ENCODE measurements at places on chromosomes 12 and 14.

GRCh38 chr12:2876431-2877046 lies 435 bp downstream of the FOXM1 start:
- DNase-seq, result no peak

DNA sequence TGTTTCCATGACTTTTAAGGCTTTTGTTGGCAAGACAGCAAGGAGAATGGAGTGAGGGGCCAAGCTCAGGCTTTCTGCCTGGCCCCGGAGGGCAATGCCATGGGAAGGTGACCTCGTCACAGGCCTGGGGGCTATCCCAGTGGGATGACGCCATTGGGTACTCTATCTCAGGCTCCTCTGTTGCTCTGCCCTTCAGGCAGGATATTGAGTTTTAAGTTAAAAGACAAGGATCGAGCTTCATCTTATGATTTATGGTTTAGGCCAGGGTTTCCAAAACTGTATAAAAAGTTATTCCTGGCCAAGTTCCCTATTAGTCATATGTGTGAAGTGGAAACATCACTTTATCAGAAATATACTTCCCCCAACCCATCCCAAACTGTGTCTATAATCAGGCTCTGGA lies 127.7 kb downstream of the ZFP36L1 start:
- DNase-seq, result no peak

GRCh38 chr12:53061404-53062010 lies 11.6 kb downstream of the TNS2 start:
- no peak for DNase-seq

DNA sequence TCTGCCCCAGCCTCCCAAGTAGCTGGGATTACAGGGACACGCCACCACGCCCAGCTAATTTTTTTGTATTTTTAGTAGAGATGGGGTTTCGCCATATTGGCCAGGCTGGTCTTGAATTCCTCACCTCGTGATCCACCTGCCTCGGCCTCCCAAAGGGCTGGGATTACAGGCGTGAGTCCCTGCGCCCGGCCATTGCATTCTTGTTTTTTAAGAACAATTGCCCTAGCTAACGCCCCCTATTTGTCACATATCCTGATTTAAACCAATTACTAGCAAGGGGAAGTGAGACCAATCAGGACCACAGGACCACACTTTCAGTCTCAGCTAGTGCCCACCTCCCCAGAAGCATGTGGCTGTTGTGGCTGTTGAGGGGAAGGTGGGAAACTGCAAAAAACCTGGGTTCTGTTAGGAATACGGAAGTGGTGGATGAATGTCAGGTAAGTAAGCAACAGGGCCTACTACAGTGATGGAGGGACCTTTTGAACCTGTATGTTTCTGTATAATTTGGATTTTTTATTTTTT lies 37.8 kb upstream of the NFYB start:
- DNase-seq, result no peak

GRCh38 chr12:52575948-52576347 lies 2.3 kb upstream of the KRT74 start:
- no peak for DNase-seq

GRCh38 chr14:69242311-69243224 lies 17.4 kb upstream of the GALNT16 start:
- DNase-seq, result peak; percentile 26

GRCh38 chr14:63896278-63896720 lies 43.5 kb downstream of the SYNE2 start:
- peak; percentile 97 for DNase-seq

DNA sequence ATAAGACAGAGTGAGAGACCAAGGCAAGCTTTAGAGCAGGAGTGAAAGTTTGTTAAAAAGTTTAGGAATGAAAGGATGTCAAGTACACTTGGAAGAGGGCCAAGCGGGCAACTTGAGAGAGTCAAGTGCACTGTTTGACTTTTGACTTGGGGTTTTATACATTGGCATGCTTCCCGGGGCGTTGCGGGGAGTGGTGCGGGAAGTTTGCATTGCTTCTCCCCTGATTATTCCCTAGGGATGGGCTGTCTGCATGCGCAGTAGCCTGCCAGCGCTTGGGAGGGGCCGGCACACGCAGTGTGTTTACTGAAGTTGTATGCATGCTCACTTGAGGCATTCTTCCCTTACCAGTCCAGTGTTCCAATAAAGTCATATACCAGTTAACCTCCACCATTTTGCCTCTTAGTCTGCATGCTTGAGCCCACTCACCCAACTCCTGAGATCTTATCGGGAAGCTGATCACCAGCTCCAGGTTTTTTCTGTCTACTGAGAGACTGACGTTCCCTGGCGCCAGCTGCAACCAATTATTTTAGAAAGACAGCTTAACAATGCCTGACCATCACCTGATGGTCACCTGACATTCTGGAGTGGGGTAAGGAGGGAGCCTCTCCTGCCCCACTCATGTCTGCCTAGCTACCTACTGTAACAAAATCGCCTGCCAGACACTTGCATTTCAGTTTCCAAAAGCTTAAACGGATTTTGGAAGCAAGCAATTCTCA lies 53.2 kb downstream of the DACT1 start:
- no peak for DNase-seq

- no peak for DNase-seq
Observed at GRCh38 chr14:74685921-74686678, 26.8 kb downstream of the AREL1 start.

DNA sequence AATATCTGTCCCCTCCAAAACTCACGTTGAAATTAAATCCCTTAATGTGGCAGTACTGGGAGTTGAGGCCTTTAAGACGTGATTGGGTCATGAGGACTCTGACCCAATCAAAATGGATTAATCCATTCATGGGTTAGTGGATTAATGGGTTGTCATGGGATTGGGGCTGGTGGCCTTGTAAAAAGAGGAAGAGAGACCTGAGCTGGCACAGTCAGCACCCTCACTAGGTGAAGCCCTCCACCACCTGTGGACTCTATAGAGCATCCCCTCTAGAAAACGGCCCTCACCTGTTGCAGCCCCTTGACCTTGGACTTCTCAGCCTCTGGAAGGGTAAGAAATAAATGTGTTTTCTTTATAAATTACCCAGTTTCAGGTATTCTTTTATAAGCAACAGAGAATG lies 53.0 kb downstream of the SPRING1 start:
- DNase-seq, result no peak

GRCh38 chr12:75974323-75975187 lies 57.0 kb downstream of the PHLDA1 start:
- no peak for DNase-seq

DNA sequence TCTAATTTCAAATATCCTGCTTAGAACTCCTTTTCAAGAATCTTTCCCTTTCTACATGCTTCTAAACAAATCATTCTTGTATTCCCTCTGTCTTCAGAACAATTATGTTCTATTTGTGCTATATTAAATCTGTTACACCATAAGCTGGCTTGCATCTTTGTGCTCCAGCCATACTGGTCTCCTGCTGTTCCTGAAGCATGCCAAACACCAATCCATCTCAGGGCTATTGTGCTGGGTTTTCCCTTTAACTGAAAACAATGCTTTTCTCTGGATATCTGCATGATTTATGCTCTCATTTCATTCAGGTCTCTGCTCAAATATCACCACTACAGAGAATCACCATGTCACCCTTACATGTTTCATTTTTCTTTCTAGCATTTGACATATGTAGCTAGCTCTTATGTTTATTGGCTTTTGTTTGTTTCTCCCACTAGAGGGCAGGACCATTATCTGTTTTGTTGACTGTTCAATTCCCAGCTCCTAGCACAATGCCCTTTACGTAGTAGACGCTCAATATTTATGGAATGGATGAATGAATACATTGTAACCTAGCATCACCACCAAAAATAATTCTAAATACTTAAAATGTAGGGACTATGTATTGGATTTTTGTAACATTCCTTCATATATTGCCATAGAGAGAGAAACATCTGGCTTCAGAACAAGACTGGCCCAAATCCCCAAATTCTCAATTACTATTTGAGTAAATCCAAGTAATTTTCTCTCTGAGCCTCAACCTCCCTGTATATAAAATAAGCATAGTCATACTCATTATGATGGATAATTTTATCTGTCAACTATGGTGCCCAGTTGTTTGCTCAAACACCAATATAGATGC lies 302.0 kb upstream of the SYT1 start:
- no peak for DNase-seq

- DNase-seq, result no peak
Observed at GRCh38 chr14:76643887-76644286, 117.4 kb upstream of the VASH1 start.

GRCh38 chr12:108966378-108967151 lies 54.3 kb downstream of the SVOP start:
- DNase-seq, result no peak

DNA sequence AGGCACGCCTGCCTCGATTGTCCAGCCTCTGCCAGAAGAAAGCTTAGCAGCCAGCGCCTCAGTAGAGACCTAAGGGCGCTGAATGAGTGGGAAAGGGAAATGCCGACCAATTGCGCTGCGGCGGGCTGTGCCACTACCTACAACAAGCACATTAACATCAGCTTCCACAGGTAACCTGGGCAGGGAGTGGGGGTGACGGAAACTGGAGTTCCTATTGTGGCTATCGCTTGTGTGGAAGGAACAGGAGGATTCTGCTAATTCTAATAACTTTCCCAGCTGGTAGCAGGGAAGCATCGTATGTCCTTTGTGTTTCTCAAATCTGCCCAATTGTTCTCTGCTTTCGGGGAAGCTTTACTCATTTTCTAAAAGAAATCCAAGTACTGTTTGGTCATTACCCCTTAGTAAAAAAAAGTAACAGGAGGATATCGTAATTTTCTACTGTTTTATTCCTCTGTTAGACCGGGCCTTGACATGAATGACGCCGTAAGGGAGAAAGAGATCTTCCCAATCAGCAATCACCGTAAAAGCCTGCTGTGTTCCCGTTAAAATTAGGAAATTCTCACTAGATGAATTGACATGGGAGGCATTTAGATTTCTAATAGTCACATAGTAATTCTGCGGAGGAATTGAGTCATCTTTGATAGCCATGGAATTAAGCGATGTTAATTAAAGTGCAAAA lies 449 bp downstream of the THAP2 start:
- DNase-seq, result no peak

DNA sequence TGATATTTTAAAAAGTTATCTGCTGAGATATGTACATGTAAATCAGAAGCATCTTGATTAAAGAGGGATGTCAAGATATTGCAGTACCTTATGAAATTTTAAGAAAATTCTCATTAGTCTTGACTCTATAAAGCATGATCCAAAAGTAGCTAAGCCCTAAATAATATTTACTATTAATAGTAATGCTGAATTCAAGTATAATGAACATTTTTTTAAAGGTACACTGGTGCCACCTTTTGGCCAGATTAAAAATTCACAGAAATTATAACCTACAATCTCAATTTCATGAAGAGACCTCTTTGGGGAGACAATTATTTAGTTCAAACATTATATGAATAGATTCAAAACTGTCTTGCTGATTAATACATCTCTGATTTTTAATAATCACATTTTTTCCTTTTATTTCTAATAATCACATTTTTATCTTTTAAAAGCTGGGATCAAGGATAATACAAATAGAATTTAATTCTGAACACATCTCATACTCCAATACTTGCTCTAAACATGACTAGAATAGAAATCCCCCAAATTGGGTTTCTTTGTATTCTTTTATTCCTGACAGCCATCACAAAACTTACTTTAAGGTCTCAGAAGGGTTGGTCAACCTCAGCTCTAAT lies 13.4 kb downstream of the AKAP5 start:
- DNase-seq, result no peak

DNA sequence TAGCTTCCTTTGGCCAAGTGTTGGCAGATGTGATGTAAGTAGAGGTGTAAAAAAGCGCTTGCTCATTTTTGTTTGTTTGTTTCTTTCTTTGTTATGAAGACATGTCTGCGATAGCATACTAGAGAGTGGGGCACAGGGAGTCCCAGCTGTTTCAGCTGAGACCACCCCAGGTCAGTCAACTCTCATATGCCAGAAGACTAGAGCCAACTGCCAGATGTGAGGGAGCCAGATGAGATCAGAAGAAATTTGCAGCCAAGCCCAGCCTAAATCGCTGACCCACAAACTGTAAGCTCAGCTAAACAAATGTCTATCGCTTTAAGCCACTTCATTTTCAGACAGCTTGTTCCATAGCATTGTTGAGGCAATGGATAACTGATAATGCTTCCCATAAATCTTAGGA lies 397.1 kb downstream of the APAF1 start:
- DNase-seq, result no peak

- no peak for DNase-seq
Observed at GRCh38 chr14:22300646-22301045, 288.4 kb downstream of the DAD1 start.

DNA sequence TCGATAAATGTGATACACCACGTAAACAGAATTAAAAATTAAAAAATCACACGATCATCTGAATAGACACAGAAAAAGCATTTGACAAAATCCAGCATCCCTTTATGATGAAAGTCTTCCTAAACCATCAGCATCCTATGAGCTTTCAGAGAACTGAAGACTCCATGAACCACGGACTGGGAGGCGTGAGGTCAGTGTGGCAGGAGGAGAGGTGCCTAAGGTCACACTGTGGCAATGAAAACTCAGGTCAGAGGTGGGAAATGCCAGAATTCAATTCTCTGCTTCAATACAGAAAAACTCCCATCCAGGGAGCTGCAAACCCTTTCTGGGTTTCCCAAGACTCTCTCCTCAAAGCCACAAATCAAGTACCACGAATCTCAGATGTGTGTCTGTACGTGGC lies 51.6 kb downstream of the KDM2B start:
- DNase-seq, result no peak

GRCh38 chr12:131525795-131526508 lies 184.9 kb upstream of the SFSWAP start:
- DNase-seq, result no peak

GRCh38 chr12:52493172-52493571 lies at the start of gene KRT6A:
Gene KRT6A, minus strand, starts transcription at chr12:52493257. Its CDS starts 69 bp downstream, at chr12:52493188.
- DNase-seq, result no peak

DNA sequence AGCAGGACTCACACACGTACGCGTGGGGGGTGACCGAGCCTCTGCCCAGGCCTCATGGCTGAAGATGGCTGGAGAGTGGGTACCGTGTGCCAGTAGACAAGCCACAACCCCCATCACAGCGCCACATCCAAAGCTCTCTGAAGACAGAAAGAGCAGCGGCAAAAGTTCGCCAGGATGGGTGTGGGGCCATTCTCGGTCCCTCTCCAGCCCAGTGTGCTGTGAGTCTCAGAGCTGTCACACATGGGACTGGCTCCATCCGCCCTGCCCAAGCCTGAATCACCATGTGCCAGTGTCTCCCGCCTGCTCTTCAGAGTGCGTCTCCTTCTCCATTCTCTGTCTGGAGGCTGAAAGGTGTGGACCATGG lies 5.7 kb downstream of the TMEM179 start:
- no peak for DNase-seq

DNA sequence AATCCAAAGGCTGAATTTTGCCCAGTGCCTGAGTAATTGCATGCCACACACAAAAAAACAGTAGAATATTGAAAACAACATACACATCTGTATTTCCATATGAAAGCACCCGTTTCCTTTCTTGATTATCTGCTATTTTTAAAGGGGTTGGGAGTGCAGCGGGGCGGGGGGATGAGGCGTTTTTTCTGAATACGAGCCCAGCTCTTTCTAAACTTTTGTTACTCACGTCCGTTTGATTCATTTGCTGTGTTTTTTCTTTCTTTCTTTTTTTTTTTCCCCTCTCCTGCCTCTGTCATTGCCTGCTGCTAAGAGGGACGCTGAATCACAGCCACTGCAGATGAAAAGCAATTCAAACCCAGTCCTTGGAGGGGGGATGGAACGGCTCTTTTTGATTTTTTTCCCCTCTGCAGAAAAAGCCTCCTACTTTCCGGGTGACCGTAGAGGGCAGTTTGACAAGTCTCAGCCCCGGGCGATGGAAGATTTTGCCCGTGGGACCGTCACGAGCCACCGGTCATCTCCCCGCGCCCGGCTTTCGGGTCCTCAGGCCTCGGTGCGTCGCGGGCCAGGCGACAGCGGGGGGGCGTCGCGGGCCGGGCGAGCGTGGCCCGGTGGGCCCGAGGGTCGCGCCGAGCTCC lies 572 bp upstream of the RASSF8 start:
- DNase-seq, result no peak

Data from epithelial cell of proximal tubule (primary cell).